GM12865 (cell line): ENCODE measurements at places on chromosomes 1 and 21.
A peak's percentile ranks its signal among the peaks of the same experiment; 100 is the strongest.

DNA sequence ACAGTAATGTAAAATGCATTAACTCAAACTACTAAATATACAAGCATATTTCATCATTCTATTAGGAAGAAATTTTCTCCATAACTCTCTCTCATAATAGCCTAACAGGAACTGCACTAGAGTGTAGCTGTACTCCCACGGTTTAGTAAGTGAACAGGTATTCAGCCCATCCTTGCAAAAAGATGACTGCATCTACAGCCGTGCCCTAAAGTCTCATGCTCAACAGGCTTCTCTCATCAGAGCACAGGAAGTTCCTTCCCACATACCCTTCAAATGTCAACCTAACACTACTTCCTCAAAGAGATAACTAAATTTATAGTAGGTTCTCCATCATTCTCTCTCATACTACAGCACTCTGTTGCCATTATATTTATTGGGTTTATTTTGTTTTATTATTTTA is 251.6 kb downstream of the AKT3 start:
- peak; percentile 26 for DNase-seq

- no peak for DNase-seq
Measured at GRCh38 chr1:44585315-44585920, 88.9 kb downstream of the TMEM53 start.

GRCh38 chr1:44714532-44714931 is 16.4 kb downstream of the RNU5D-1 start:
- no peak for DNase-seq

DNA sequence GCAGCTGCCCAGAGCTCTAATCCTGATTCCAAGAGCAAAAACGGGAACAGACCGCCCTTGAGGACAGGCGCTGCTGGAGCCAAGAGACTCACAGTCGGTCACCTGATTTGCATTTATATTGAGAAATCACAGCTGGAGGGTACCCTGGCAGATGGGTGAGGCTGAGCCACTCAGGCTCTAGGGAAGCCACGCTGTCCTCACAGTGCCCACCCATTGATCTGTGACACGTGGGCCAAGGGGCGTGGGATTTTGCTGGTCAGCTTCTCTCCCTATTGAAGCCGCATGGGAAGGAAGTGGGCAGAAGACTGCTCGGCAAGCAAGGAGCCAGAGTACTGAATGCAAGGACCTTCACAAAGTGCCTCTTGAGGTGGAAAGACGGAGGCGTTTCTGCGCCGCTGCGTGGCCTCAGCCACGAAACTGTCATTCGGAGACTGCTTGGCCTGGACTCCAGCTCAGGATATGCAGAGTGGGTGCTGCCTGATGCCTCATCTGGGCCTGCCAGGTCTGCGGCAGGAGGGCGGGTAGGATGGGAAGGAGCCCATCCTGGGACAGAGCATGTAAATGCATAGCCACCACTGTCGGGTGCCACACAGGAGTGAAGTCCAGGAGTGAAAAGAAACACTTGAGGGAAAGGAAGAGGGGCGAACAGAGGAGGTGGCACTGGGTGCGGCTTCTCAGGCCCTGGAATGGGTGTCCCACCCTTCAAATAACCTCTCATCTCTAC is 139.8 kb downstream of the PGBD5 start:
- no peak for DNase-seq

DNA sequence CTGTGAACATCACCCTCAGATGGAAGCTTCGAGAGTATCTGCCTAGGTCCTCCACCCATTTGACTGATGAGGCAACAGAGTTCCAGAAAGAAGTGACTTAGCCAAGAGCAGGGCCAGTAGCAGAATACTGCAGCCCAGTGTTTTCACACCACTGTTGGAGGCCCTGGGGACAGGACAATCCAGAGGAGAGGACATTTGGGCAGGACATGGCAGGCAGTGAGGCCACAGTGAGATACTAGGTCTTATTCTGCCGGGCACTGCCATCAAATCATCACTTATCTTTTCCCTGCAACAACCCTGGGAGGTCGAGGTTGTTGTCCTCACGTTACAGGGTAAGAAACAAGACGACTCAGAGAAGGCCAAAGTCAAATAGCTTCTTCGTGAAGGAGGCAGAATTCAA is 5.5 kb upstream of the FOXO6 start:
- DNase-seq, result no peak

GRCh38 chr1:65049941-65050713 is 83.8 kb upstream of the JAK1 start:
- DNase-seq, result no peak

GRCh38 chr1:29675481-29676263 is 439.4 kb downstream of the PTPRU start:
- DNase-seq, result no peak

- peak; percentile 97 for DNase-seq
Measured at GRCh38 chr1:156096640-156097391, 14.6 kb upstream of the MEX3A start.

- peak; percentile 65 for DNase-seq
Measured at GRCh38 chr1:231590453-231591198, 36.0 kb upstream of the DISC1 start.

GRCh38 chr21:42160111-42160721 is 58.7 kb upstream of the ABCG1 start:
- DNase-seq, result no peak

DNA sequence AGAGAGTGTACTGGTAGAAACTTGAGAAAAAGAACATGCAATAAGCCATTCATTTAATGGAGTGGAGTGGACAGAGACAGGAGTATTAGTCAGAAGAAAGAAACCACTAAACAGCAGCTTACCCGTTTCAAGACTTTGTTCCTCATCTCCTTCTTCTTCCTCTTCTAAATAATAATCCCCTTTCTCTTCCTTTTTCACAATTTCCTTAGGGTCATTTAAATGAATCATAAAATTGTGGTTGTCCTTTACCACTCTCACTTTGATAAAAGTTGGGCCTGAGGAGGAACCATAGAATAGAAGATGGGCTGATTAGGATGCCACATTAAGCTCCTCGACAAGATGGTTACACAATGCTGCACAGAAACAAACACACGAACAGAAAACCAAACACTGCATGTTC is 109.6 kb downstream of the WDR3 start:
- DNase-seq, result no peak

- DNase-seq, result no peak
Measured at GRCh38 chr1:37614105-37614504, 18.4 kb upstream of the GNL2 start.

GRCh38 chr1:22237433-22238093 is 94.7 kb upstream of the WNT4 start:
- DNase-seq, result no peak

- DNase-seq, result no peak
Measured at GRCh38 chr1:169894424-169895145, 889 bp upstream of the SCYL3 start.

DNA sequence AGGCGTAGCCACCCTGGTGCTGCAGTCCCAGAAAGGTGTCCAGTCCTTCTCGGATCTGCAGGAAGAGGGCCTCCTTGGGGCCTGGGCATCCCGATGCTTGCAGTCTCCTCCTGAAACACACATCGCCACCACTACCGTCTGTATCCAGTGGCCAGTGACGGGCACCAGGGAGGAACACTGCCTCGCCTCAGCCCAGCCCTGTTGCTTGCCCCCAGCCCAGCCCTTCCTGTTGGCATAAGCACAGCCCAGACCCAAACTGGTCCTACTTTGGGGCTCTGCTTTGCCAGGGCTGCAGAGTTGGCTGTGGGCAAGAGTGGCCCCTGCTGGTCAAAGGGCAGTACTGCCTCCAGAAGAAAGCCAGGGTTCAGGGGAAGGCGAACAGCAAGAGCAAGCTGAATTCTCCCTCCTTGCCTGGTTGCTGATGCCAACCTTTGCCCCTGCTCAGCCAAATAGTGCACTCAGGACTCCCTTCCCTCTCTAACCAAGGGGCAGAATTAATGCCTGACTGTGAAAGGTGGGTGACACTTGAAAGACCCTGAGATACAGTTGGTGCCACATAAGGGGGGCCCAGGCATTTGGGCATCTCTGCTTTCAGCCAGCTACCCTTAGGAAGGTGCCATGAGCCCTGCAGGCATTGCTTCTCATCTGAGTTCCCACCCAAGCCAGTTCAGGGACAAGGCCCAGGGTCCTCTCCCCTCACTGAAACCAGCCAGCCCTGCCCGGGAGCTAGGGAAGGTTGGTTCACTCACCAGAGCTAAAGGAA is 11.1 kb upstream of the ARHGEF2 start:
- DNase-seq, result peak; percentile 83

GRCh38 chr1:220342853-220343252 is 70.6 kb upstream of the RAB3GAP2 start:
- no peak for DNase-seq

DNA sequence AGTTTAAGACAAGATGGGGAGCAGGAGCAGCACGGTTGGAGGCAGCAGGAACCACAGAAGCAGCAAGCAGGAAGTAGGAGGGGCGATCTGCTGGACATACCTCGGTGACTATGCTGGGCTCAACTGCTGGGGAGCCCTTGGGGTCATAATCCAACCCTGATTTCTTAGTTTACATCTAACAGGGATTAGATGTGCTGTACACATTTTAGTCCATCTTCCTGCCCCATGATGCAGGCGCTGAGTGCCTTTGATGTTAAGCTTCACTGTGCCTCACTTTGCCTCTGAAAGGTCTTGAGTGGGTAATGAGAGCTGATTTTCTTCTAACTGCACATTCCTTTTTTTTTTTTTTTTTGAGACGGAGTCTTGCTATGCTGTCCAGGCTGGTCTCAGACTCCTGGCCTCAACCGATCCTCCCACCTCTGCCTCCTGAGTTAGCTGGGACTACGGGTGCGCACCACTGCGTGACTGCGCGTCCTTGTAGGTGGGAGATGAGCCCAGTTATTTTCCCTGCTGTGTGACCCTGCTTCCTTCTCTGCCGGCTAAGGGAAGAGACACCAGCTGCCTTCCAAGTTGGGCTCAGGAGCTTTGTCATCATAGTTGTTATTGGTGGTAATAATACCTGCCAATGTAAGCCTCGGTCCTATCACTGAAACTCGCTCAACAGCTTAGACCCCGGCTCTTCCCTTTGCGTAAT is 1.1 kb upstream of the RCAN3 start:
- peak; percentile 49 for DNase-seq

GRCh38 chr1:233904633-233905415 is at the start of gene SLC35F3:
SLC35F3 (plus strand) TSS chr1:233904676.
- DNase-seq, result peak; percentile 13

DNA sequence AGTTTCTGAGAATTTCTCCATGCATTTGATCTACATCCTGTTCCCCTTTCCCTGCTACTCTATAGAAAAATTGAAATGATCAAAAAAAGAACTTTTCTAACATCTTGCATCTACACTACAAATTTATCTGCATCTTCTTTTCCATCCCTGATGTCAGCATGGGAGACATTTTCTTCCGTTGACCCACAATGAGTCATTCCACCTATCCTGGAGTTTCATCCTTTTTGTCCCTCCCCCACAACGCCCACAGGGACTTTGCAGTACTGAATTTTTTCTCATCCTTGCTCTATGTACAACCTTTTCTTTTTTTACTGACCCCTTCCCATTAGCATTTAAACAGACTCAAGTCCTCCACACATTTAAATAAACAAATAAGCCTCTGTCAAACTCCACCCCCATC is 112.2 kb upstream of the MROH9 start:
- DNase-seq, result no peak

GRCh38 chr1:47631411-47631995 is 193.7 kb downstream of the FOXD2 start:
- no peak for DNase-seq

DNA sequence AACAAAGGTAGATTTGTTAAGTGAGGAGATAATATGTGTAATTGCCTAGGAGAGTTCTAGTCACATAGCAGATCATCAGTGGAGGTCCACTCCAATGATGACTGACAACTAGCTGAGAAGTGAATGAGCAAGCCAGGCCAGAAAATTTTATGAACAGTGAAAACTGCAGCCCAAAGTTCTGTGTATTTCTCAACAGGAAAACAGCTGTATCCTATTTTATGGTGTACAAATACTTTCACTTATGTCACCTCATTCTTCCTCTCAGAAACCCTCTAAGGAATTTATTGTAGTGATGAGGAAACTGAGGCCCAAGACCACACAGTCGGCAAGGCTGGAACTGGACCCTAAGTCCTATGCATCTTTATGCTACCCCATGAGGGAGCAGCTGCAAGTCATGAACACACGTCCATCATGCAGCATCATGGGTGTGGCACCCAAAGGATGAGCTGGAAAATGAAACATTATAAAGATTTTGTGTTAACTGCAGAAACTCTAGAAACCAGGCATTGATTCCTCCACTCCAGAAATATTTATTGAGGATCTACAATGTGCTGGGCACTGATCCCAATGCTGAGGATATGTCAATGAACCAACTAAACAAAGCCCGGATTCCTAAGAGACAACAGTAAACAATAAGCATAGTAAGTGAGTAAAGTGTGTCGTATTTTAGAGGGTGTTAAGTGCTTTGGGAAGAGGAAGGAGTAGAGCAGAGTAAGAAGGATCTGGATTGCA is 99.5 kb upstream of the DUSP10 start:
- no peak for DNase-seq

DNA sequence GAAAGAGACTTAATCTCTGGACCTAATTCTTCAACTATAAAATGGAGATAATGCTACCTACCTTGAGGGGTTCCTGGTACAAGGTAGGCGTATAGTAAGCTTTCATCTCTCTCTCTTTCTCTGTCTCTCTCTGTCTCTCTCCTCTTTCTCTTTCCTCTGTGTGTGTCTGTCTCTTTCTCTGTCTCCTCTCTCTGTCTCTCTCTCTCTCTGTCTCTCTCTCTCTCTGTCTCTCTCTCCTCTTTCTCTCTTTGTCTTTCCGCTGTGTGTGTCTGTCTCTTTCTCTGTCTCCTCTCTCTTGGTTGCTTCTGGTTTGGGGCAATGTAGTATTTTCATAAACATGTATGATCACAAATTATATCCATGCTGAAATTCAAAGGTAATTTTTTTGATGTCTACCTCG is 76.1 kb upstream of the UBE2U start:
- no peak for DNase-seq

- DNase-seq, result peak; percentile 48
Measured at GRCh38 chr1:169466259-169467230, 19.2 kb downstream of the SLC19A2 start.

DNA sequence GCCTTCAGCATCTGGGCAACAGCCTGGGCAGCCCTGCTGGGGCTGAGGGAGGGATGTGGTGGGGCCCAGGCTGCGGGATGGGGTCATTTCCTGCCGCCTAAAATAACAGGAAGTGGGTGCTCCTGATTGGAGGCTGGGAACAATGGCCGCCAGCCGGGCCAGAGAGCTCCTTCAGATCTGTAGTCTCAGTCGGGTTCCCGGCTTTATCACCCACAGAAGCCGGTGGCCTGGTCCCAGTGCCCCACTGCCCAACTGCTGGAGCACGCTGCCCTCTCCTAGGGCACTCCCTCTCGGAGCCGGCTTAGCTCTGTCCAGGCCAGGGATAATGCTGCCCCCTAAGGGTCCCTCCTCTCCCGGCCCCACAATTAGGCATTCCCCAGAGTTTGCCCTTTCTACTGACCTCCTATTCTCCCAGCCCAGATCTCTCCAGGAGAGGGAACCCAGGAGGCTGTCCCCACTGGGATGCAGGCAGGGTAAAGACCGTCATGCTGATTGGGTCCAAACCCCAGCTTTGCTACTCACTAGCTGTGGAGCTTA is 5.1 kb downstream of the MAP7D1 start:
- DNase-seq, result peak; percentile 88

DNA sequence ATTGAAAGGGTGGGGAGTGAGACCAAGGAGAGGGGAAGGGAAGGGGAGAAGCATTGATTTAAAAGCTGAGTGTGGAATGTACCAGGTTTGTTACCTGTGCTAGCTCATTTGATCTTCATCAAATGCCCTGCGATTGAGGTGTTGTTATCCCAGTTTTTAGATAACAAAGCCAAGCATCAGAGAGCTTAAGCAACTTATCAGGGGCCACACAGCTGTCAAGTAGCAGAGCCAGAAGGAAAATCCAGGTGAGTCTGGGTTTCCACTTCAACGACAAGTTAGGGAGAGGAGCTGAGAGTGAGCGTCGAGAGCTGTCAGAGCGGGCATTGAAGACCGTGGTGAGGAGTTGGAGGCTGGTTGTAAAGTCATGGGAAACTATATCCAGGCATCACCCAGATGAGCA is 146.9 kb upstream of the IRF2BP2 start:
- no peak for DNase-seq
